NCI-H226 (cell line): ENCODE measurements at places on chromosomes 3 and 15.
A peak's percentile ranks its signal among the peaks of the same experiment; 100 is the strongest.

DNA sequence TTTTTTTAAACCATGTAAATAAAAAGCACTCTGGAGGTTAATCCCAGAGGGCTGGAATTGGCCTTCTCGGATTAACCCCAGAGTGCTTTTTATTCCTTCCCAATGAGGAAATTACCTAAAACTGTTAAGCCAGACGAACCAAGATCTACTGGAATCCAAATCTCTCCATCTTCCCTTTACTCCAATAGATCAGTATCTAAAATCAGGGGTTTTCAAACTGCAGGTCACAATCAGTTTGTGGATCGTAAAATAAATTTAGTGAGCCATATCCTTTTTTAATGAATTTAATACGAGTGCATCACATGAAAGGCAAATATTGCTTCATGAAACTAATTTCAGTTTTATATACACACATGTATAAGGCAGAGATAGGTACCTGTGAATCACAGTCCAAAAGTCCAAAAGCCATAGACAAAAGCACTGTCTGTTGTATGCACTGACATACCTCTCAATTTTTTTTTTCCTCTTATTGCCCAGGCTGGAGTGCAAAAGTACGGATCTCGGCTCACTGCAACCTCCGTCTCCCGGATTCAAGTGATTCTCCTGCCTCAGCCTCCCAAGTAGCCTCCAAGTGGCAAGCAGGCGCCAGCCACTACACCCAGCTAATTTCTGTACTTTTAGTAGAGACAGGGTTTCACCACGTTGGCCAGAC is 61.3 kb downstream of the TBL1XR1 start:
- DNase-seq = no peak

DNA sequence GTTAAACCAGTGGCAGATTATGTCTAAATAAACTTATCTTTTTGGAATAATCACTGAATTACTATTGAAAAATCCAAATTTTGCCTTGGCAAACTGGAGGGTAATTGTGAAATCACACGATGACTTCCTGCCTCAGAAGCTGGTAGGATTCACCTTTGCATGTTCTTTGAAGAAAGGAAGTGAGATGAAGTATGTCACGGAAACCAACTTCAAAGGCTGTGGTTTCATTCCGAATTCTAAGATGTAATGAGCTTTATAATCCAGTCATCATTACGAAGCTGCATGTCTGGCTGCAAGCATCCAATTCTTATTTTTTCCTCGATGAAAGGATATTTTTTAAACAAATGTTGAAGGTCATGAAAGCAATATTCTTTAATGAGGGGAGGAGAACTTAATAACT is 15.0 kb upstream of the ZBED2 start:
- DNase-seq = no peak

GRCh38 chr3:172268868-172269267 is 179.4 kb downstream of the GHSR start:
- DNase-seq = no peak

DNA sequence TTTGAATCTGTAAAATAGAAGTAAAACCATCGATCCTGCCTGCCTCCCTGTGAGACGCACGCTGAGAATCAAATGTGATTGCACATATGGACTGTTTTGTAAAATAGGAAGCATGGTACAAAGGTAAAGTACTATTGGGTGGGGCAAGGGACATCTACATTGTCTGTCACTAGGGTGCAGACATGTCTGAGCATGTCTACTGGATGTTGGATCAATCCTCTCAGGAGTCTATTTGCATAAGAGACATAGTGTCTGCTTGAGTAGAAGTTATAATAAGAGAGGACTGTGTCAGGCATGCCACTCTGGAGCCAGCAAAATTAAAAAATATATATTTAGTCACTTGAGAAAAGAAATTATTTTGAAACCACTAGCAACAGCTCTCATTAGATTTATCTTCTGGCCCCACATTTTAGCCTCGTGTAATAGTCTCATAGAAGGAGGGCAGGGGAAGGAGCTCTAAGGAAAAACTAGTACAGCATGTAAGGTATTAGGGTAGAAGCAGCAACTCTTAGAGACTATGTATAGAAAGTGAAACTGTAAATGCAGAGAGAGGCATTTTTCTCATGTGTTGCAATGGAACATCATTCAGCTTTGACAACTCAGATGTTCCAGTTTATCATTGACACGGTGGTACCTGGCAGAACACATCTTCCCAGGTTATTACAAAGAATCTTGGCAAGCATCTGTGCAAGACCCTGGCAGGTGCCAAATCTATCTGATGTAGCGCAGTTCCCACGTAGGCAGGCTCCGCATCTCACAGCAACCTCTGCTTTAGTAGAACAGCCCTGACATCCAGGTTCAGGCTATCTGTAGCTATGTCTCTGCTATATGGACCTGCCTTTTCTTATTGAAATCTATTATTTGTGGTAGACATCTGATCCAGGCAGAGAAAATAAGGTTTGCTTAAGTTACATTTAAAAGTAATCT is 85.2 kb upstream of the CHL1 start:
- no peak for DNase-seq

GRCh38 chr15:81948751-81949150 is 97.1 kb downstream of the MEX3B start:
- DNase-seq = peak; percentile 25

- no peak for DNase-seq
Observed at GRCh38 chr3:117630469-117630868, 920.9 kb downstream of the TUSC7 start.
